ENCODE measurements at places on chromosomes 7 and 10.

DNA sequence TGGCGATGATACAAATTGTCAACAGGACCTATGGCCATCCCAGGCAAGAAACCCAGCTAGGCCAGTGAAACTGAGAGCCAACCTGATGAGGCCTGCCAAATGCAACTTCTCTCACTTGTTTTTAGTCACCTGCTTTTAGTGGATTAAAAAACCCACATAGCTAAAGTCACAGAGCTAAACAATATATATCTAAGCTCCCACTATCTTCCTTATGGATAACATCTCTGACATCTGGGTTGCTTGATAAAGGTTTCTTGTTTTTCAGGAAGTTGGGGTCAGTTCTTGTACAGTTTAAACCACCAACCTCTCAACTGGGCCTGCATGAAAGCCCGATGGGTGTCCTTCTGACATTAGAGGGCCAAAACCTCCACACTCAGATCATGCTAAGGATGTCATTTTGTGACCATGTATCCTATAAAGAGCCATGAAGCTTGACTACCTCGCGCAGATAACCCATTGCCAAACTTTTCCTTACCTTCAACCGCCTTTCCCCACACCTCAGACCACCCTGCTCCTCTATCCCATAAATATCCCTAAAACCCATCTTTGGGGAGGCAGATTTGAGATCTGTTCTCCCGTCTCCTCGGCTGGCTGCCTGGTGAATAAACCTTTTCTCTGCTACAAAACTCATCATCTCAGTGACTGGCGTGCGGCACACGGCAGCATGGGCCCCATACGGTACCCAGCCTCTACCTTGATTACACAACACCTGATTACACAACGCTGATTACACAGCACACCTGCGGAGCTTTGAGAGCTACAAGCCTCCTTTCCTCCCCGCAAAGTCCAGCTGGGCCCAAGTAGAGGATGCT is 797 bp upstream of the STMP1 start:
- DNase-seq = no peak

DNA sequence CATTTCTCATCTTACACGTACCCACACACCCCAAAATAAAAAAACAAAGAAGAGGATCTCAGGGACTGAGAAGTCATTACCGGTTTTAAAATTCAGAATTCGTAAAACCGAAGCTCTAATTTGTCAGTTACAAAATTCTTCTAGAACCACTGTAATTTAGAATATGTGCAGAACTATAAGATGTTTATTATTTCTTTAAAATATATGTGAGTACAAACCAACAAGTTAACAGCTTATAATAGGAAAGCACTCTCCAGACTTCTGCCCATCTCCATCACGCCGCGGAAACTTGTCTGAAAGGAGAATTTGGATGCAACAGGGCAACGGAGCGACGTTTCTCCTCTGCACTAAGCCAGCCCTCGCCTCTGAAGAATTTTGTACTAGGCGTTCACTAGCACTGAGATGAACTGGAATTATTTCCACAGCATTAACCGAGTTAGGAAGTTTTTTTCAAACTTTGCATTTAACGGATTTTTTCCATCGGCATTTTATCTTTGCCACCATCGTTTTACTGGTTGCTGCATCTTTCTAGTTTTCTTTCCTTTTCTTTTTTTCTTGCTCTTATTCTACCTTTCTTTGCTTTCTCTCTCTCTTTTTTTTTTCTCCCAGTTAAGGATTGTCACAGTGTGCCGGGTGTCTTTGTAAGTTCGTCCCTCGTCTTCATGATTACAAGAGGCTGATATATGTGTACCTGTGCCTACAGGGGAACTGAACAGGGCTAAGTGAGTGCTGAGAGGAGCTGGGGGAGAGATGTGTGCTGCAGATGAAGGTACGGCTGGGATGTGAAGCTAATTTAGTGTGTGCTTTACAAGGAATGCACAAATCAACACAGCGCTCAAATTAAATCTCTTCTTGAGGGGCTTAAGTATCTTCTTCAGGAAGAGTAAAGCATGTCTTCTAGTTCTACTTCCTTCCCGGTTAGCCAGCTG is 295.9 kb upstream of the NFE2L3 start:
- peak; percentile 25 for DNase-seq

- no peak for DNase-seq
These were observed 60.4 kb upstream of the RAPGEF5 start for GRCh38 chr7:22417349-22417748.

GRCh38 chr7:148698397-148699023 is at the start of gene CUL1:
Gene CUL1 (plus strand): TSS chr7:148698903. CDS start chr7:148730123, 31,220 bp downstream.
- peak; percentile 89 for DNase-seq

GRCh38 chr7:43314379-43315158 is 202.1 kb downstream of the HECW1 start:
- DNase-seq = no peak
